NCI-H2029 (cell line): ENCODE measurements at places on chromosomes 2 and 18.

DNA sequence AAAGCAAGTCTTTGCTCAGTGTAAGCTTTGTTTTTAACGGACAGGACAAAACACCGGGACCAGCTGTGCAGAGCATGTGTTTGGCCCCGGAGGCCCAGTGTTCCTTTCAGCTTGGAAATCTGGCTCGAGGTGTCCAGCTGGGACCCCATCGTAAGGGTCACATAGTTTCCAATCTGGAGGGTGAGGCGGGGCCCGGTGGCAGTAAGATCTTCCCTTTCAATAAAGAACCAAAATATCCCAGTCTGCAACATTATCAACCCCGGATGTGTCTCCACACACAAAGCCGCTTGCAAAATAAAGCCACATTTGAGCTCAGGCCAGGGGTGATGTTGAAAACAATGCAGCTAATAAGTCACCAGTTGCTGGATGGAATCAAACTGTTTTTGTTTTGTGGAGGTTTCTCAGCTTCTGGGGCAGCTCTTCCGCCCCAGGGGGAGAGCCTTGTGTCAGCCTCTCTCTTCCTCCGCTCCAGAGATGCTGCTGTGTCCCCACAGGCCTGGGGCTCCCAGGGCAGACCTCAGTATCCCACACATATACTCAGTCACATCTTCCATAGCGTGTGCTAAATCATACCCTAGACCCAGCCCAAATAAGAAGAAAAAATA is 138.6 kb upstream of the GLI2 start:
- DNase-seq = no peak

GRCh38 chr2:168139852-168140251 is 107.5 kb downstream of the STK39 start:
- no peak for DNase-seq

- DNase-seq = no peak
Measured at GRCh38 chr18:7592305-7593071, 25.4 kb downstream of the PTPRM start.

DNA sequence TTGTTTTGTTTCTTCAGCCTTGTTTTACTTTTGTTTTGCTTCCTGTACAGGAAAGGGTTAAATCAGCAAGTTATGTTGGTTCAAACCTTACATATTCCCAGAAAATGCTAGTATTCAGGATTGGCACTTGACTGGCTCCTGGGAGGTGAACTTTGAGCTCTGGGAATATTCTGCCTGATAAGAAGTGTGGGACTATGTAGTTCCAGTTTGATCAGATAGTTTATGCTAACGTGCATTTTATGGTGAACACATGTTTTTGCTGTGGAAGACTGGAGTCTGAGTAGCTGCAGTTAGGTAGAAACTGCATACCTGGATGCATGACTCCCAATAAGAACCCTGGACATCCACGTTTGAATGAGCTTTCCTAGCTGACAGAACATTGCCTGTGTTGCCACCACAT is 603.1 kb upstream of the HS6ST1 start:
- DNase-seq = no peak

- DNase-seq = no peak
Measured at GRCh38 chr2:175318542-175318941, 137.0 kb upstream of the ATP5MC3 start.

GRCh38 chr2:95277246-95277906 is 3.1 kb downstream of the PROM2 start:
- DNase-seq = no peak

GRCh38 chr18:62118328-62118727 is 68.5 kb downstream of the PIGN start:
- DNase-seq = no peak

- DNase-seq = no peak
Measured at GRCh38 chr2:192414794-192415193, 220.1 kb upstream of the TMEFF2 start.

GRCh38 chr18:376311-376710 is 108.5 kb upstream of the THOC1 start:
- DNase-seq = no peak

DNA sequence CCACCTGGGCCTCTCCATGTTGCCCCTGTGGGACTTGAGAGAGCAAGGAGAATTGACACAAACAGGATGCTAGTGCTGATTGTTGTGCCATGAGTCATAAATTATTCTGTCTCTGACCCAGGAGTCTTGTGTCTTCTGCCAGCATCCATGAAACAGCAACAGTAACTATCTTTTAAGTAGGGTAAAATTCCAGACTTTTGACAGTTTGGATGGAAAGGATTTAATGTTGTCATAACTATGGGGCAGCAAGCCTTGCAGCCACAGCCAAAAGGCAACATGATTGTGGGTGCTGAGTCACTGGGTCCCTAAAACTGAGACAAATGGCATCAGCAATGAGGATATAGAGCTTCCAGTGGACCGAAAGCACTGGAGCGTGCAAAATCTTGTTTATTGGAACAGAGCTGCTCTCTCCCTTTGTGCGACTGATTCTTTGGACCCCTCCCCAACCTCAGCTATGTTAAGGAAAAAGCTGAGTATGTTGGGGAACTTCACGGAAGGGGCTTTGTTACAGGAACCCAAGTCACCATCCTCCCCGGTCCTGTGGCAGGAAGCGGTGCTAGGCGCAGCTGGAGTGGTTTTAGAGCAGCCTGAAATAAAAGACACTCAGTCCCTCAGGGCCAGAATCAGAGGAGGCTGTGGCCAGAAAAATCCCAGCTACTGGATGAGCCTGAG is 9.6 kb upstream of the ITPRIPL1 start:
- DNase-seq = no peak

DNA sequence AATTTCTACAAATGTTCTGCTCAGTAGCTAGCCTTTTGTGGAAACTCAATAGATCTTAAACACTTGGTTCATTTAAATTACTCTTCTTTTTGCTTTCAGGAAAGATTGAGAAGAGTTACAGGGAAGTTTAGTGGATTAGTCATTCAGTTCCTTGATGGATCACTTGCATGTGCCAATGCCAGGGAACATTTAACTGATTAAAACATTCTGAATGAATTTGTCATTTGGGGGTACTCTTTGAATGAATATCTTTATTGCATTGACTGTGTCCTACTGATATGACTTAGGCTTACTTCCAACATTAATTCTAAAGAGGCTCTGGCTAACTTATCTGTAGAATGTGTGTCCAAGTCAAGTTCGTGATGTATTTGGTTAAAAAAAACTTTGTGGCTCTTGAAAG is 199.8 kb downstream of the PLCL1 start:
- DNase-seq = no peak

- DNase-seq = no peak
Measured at GRCh38 chr2:38074058-38074763, 1.7 kb downstream of the CYP1B1 start.

DNA sequence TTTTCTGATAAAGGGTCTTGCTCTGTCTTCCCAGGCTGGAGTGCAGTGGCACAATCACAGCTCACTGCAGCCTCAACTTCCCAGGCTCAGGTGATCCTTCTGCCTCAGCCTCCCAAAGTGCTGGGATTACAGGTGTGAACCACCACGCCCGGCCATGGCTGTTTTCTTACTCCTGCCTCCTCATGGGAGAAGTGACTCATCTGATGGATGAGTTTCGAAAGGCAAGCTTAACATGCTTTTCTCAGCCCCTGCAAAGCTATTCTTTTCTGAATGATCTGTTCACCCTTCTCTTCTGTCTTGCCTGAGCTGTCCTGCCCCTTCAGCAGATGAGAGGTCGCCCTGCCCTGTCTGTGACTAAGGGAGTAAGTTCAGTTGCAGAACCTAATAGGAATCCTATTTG is 929 bp upstream of the CREG2 start:
- DNase-seq = no peak

GRCh38 chr18:42675810-42676209 is 439.7 kb downstream of the RIT2 start:
- peak; percentile 89 for DNase-seq

DNA sequence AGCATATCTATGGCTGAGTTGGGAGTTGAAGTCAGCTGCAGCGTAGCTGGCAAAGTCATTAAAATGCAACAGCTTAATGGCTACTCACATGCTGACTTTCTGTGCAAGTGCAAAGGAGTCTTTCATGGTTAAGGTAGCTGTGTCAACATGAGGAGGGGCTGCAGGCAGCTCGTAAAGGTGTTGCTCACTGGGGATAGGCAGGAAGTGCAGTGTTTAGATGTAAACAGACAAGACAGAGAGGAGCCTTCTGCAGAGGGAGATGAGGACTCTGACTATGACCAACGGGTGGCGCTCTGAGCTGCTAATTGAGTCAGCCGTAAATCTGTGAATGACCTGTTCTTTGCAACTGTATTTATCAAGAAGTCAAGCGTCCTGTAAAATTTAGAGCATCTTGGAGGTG is 22.3 kb upstream of the CAVIN2 start:
- DNase-seq = no peak

- no peak for DNase-seq
Measured at GRCh38 chr2:149221898-149222297, 108.5 kb upstream of the LYPD6 start.

DNA sequence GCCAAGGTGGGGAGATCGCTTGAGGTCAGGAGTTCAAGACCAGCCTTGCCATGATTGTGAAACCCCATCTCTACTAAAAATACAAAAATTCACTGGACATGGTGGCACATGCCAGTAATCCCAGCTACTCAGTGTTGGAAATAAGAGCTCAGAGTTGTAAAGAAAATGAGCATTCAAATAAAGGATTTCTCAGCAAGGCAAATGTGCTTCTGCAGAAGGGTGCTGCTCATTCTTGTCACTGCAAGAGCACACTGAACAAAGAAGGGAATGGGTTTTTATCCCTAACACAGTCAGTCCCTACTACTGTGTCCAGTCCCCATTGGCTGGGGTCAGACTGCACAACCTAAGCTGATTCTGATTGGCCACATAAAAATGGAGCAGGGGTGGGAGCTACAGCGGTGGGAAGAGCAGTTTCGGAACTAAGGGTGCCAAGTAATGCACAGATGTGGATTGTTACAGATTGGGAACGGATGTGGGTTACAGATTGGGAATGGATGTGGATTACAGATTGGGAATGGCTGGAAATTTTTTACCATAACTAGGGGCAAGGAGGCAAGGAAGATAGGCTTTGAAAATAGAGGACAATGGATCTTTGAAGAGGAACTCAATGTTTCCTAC is 31.1 kb upstream of the TRAPPC8 start:
- DNase-seq = no peak

- DNase-seq = no peak
Measured at GRCh38 chr2:57907411-57907810, 139.2 kb upstream of the VRK2 start.

GRCh38 chr2:206802654-206803514 is 37.5 kb downstream of the FASTKD2 start:
- DNase-seq = no peak

- DNase-seq = peak; percentile 1
Measured at GRCh38 chr18:31741097-31741735, 19.5 kb downstream of the SLC25A52 start.

GRCh38 chr18:48959921-48960920 is 9.5 kb upstream of the SMAD7 start:
- DNase-seq = no peak

GRCh38 chr2:127228102-127228501 is 8.0 kb upstream of the CYP27C1 start:
- DNase-seq = no peak

DNA sequence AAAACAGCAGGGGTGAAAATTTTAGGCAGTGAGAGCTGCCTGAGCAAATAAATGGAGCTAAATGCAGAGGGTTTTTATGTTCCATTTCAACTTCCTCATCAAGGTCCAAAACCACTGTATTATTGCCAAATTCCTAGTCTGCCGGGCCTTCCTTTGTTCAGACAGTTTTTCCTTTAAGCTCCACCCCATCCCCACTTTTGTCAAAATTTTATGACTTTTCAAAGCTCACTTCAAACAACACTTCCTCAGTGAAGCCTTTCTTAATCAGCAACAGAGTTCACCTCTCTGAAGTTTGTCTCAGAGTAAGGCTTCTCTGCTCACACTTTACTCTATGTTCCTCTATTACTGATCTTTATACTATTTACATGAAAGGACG is 81.3 kb downstream of the CERKL start:
- DNase-seq = no peak

GRCh38 chr2:30732376-30732775 is 74.9 kb downstream of the CAPN13 start:
- DNase-seq = no peak

DNA sequence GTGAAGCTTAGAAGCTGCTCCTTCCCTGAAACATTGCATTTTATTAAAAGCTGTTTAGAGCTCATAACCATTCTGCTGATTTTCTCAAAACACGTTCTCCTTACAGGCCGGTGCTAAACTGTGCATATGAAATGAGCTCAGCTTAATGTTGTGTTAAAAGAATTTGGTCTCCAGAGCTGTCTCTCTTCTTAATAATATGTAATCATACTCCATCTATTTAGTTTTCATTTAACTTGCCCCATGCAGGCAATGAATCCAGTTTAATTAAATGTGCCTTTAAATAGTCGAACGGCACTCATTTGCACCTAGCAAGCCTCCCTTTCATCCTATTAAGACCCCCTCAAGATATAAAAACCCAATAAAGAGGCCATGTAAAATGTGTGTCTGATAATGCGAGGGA is 76.3 kb downstream of the HNMT start:
- DNase-seq = no peak

DNA sequence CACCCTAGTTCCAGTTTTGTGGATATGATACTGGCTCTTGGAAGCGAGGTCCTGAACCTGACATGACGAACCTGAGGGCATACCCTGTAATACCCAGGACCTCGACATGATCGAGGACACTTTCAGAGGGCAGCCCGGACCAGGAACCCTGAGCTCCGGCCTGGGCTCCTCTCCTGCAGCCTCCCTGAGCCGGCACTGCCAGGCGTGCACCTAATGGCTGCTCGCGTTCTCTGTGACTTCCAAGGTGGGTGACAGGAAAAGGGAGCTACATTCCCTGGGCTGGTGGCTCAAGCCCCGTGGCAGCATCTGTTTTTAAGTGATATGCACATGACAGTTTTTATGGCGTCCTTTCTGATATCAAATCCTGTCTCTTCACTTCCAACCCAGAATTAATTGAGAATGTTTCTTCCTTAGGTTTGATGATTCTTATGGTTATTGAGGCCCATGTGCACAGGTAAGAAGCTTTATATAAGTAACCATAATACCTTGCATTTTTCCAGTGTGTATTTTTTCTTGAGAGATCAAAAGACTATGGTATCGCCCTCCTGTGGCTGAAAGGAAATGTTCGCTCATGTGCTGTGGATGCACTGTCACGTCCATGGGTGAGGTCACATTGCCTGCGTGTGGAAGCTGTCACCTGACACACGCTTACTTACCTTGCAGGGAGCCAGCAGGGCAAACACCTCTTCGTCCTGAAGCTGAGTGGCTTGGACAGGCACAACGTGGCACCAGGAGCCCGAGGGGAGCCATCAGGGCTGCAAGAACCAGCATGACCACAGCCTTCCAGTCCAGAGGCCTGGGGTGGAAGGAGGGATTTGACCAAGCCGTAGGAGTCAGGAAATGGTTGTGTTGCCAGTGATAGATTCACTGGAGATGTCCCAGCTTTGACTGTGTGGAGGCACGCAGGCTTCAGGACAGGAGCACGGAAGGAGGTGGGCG is 367.4 kb upstream of the MYT1L start:
- DNase-seq = peak; percentile 73

- DNase-seq = no peak
Measured at GRCh38 chr2:106061611-106062349, 132.3 kb downstream of the UXS1 start.
